ENCODE measurements at places on chromosomes 6 and 20.

DNA sequence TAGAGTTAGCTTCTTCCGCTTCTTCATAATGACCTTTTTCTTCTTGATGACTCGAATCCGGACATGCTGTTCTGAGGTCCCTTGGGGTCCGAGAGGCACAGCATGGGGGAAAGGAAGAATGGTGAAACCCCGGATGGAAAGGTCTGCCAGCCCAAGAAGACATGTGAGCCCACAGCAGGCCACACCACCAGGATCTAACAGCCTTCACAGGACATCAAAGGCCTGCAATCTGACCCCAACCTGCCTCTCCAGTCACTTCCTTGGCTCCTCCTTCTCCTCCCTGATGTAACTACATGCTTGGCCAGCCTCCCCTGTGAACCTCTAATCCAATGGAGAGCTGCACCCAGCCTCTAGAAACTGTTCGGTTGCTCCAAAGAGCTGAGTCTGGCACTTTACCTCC is 1.6 kb downstream of the CPXM1 start:
- no peak for DNase-seq

GRCh38 chr6:20367743-20368485 is 33.8 kb upstream of the E2F3 start:
- peak; percentile 70 for DNase-seq

GRCh38 chr6:136036601-136037000 is 185.1 kb downstream of the PDE7B start:
- no peak for DNase-seq

DNA sequence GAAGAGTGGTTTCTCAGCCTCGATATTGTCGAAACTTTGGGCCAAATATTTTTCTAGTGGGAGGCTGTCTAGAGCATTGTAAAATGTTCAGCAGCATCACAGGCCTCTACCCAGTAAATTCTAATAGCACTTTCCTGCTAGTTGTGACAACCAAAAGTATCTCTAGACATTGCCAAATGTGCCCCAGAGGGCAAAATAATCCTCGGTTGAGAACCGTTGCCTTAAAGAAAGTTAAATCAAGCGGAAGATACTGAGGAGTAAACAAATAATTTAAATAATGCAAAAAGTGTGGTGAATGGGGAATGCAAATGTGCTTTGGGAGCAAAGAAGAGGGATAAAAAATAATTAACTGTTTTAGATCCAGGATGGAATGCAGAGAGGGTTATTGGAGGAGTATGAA is 106.4 kb upstream of the ASCC3 start:
- no peak for DNase-seq

DNA sequence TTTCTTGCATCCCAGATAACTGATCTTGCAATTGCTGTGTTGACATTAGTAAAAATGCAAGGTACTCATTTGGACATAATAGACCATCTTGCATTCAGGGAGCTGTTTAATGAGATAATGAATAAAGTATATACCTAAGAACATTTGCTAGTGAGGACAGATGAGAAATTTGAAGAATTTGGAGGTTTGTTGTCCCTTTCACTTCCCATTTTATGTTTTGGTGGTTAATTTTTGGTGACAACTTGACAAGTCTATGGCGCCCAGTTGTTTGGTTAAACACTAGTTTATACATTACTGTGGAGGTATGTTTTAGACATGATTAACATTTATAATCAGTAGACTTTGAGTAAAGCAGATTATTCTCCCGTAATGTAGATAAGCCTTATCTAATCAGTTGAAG is 300.2 kb upstream of the SYNCRIP start:
- DNase-seq = no peak

- no peak for DNase-seq
Observed at GRCh38 chr6:17020889-17021538, 80.8 kb upstream of the STMND1 start.

DNA sequence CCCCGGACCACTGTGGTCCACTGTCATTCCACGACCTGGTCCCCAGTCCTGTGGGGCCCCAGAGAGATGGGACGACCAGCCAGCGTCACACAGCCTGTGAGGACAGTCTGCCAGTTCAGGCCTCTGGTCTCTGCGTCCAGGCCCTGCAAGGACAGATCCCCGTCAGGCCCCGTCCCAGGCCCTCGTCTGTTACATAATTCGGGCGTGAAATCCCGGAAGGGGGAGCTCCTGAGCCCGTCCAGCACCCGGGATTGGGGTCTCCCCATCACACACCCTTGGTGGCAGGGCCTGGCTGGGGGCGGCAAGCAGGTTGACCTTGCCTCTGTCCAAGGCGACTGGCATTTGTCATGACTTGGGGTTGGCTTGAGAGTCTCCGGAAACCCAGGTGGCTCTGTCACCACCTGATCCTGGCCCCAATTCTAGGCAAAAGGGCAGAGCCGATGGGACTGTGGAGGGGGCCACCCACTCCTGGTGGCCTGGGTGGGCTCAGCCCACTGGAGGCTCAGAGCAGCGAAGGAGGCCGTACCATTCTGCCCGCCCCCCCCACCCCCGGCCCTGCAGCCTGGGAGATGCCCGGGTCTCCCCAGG is 73.8 kb upstream of the GATA5 start:
- no peak for DNase-seq

Measured in stimulated activated CD4-positive, alpha-beta T cell treated with anti-CD3 and anti-CD28 coated beads, Interleukin-4, amount 100 ng/mL, for 4 hours (primary cell).